ENCODE measurements at places on chromosomes 13 and 19.
A peak's percentile ranks its signal among the peaks of the same experiment; 100 is the strongest.

GRCh38 chr13:50616101-50616500 is 227.4 kb downstream of the DLEU7 start:
- DNase-seq = no peak

GRCh38 chr13:106095919-106096318 is 439.5 kb downstream of the EFNB2 start:
- DNase-seq = no peak

DNA sequence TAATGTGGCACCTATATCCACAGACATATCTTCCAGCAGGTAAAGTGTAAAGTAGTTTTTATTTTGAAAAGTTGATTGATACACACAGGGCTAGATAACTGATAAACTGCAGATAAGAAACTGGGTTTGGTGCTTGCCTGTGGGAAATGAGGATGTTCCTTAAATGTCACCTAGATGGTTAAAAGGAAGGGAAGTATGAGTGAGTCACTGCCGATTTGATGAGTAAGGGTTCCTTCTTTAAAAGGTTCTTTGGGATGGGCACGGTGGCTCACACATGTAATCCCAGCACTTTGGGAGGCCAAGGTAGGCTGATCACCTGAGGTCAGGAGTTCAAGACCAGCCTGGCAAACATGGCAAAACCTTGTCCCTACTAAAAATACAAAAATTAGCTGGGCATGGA is 73.8 kb upstream of the FRY start:
- DNase-seq = peak; percentile 31

DNA sequence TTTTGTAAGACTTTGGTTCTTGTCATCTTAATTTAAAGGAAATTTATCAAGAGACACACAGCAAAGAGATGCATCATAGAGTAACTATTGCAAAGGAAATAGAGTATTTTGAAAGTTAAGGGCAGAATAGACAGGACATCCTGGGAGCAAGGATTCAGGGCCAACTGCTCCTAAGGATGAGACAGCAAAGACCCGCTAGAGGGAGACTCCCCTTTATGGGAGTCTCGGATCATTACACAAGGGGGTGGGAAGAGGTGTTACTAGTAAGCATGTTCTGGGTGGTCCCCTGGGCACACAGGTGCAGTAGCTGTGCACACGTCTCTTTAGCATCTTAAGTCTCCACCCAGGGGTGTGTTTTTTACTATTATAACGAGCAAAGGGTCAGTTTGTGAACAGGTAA is 9.6 kb downstream of the ZSCAN5C start:
- no peak for DNase-seq

DNA sequence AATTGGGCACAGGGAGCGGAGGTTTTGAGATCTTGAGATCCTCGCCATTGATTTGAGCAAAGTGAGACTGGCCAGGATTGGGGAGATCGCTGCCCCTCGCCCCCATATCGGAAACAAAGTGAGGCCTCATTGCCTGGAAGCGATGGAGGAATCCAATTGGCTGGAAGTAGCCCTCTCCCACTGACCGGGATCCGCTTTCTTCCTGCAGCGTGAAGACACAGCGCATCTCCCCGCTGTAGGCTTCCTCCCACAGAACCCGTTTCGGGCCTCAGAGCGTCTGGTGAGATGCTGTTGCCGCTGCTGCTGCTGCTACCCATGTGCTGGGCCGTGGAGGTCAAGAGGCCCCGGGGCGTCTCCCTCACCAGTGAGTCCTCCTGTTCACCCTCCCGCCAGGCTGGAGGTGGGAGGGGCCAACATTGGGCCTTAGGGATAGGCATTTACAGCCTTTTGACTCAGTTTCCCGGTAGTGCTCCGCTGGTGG is 438 bp downstream of the PRKCSH start:
- DNase-seq = no peak

GRCh38 chr13:21465710-21466160 is 6.6 kb upstream of the ZDHHC20 start:
- no peak for DNase-seq

DNA sequence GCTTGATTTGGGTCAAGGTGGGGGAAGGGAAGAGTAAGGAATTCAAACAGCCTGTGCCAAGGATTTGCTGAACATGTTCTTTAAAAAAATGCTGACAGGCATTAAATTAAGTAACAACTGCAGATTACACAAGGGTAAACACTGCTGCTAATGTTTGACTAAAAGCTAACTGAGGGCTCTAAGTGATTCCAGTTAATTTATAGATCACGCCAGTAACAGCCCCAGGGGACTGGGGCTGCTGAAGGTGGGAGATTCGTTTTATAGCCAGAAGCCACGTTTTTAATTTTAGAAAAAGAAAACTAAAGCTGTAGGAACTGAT is 321.7 kb downstream of the DLEU7 start:
- DNase-seq = no peak

DNA sequence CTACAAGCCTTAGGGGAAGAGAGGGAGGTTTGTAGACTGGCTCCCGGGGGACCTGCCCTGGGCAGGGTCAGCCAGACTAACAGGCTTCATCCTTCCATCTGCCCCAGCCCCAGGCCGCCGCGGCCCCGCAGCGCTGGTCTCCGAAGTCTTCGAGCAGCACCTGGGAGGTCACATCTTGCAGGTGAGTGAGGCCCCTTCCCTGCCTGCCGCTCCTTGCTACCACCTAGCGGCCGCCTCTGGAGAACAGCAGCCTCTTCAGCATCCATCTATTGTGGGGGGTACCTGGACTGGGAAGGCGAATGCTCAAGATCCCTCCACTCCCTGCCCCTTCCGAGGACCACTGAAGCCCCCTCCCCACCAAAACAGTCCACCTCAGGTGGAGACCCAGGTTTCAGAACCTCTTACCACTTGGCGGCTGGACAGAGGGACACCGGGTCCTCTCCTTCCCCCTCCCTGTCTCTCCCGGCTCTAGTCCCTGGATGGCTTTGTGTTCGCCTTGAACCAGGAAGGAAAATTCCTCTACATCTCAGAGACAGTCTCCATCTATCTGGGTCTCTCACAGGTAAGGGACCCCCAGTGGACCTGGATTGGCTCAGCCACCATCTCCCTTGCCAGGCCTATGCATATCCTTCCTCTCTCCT is 12.7 kb downstream of the NPAS1 start:
- no peak for DNase-seq

DNA sequence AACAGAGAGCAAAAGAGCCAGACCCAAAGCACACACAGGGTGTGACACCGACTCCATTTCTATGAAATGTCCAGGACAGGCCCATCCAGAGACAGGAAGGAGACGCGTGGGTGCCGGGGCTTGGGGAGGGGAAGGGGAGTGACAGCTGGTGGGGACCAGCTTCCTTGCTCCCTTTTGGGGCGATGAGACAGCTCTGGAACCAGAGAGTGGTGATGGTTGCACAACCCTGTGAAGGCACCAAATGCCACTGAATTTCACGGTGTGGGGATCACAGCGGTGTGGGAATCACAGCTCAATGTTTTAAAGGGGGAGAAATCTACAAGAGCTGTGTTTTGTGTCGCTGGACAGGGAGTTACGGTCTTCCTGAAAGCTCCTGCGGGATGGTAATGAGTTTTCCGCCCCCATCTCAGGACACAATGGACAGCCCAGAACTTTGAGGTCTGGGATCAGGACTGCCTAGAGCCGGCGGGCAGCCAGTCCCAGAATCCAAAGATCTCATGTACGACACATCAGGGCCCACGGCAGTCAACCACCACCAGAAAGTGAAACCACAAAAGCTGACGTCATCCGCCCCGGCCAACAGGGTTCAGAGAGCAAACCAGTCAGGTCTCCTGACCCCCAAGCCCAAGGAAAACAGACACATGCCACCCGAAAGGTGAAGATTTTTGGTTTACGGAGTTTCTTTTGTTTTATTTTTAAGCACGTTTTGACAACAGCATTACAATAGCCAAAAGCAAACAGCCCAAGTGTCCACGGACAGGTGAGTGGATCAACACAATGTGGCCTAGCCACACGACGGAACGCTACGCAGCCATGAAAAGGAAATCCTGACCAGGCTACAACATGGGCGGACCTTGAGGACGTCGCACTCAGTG is 7.3 kb downstream of the SGTA start:
- DNase-seq = peak; percentile 77

DNA sequence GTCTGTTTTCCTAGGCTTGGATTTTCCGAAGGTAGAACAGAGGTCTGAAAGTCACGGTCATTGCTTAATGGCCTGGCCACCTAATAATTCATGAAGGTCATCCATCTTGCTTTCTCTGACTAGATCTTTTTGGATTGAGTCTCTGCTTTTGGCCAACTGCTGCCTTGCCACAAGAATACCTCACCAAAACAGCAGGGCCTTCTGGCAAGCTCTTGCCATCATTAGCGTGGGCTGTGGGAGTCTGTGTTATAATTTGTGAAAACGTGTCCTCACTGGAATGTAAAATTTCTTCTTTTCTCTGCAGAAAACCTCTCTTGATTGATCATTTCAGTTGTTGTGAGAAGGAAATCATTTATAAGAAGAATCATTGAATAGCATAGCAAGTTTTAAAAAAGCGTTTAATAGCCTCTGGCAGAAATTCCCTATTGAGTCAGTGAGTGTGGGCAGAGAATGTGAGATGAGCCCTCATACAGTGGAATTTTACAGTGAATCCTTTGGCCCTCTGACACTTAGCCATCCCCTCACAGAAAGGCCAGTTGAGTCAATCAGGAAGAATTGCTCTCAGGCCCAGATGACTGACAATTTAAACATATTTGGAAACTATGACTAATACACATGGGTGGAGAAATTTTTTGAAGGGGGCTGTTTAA is 43.2 kb upstream of the ERICH6B start:
- DNase-seq = no peak

DNA sequence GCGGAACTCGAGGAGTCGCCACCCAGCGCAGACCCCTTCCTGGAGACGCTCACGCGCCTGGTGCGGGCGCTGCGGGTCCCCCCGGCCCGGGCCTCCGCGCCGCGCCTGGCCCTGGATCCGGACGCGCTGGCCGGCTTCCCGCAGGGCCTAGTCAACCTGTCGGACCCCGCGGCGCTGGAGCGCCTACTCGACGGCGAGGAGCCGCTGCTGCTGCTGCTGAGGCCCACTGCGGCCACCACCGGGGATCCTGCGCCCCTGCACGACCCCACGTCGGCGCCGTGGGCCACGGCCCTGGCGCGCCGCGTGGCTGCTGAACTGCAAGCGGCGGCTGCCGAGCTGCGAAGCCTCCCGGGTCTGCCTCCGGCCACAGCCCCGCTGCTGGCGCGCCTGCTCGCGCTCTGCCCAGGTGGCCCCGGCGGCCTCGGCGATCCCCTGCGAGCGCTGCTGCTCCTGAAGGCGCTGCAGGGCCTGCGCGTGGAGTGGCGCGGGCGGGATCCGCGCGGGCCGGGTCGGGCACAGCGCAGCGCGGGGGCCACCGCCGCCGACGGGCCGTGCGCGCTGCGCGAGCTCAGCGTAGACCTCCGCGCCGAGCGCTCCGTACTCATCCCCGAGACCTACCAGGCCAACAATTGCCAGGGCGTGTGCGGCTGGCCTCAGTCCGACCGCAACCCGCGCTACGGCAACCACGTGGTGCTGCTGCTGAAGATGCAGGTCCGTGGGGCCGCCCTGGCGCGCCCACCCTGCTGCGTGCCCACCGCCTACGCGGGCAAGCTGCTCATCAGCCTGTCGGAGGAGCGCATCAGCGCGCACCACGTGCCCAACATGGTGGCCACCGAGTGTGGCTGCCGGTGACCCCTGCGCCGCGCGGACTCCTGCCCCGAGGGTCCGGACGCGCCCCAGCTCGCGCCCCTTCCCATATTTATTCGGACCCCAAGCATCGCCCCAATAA is 2.3 kb downstream of the AMH start:
- DNase-seq = no peak

DNA sequence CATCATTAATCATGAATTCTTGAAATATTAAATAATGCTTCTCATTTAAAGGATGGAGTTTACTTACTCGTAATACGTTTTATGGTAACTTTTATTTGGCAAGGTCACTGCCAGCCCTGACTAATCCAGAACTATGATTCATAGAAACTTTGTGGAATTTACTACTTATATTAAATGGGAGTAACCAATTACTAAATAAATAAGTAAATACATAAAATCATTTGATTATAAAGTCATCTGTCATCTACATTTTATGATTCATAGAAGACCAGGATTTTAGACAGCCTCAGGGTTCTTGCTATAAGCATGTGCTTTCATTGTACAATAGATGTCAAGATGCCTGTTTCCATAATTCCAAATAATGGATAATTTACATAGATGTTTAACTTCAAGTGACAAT is 611.1 kb downstream of the TBC1D4 start:
- no peak for DNase-seq

DNA sequence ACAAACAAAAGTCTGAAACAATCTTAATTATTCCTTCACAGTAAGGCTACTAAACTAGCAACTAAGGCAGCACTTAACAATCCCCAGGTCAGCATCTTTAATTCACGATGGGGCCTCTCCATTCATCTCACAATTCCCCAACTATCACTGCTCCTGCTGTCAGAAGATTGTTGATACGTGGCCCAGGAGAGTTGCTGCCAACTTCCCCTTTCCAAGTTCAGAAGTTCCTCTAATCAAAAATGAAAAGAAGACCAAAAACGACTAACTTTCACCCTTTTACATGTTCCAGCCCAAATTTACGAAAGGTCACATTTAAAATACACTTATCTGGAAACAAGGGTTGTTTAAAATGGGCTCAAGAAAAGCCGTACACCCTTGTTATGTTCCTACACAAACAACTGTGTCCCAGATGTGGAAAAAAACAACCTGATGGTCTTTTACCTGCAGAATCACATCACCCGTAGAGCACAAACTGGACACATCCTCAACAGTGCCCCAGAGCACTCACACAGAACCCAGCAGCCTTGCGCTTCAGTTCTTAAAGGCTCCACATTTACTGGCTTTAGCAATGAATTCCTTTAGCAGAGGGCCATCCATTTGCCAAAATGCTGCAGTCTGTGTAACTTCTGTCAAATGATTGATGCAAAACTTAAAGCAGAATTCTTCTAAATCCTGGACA is 38.0 kb downstream of the PHF11 start:
- DNase-seq = peak; percentile 74

DNA sequence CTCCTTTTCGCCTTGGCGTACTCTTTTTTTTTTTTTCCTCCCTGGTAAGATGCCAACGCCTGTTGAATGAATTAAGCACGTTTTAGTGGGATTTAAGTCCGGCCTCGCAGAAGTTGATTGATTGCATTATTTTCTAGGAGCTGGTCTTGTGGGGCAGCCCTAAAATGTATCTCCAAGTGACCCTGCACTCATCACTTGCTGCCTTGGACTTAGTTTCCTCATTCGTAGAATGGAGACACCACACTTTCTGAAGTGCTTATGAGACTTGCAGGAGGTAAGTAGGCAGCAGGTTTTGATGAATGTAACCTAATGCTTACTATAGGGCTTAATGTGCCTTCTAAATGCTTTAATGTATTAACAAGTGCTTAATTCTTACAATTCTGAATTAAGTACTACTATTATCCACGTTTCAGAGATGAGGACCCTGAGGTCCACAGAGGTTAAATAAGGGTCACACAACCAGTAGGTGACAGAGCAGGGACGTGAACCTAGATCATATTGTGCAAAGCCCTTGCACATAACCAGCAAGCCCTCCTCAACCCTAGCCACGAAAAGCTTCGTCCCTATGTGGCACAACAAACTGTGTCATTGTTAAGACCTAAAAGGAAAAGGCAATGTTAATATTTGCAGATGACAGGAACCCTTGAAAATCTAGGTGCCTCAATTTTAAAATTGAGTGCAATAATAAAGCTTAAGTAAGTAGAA is 514 bp upstream of the ARGLU1 start:
- DNase-seq = peak; percentile 32

Data from MV-4-11 (cell line).